Right ventricle myocardium inferior (tissue), 1 donor: ENCODE measurements at places on chromosomes 12 and 14. TPM values are rescaled to one million over a fixed set of nuclear protein-coding genes. Genes with fewer than 3 reads are reported as not detected.

Gene STXBP6
- 41.4 TPM for total RNA-seq

Gene RNU4-1
- total RNA-seq: 1,499 TPM

Gene RAD9B
- 1.1 TPM for total RNA-seq

Gene KCNH5
- total RNA-seq: not detected

Gene RAD52
- total RNA-seq: 7.1 TPM

Gene SLC4A8
- 0.08 TPM for total RNA-seq

Gene NR4A1
- total RNA-seq: 40.6 TPM

Gene TMEM179
- total RNA-seq: not detected

Gene MON2
- 14.3 TPM for total RNA-seq

Gene BDKRB2
- total RNA-seq: 0.76 TPM

Gene TAS2R30
- 0.27 TPM for total RNA-seq

Gene FGF23
- not detected for total RNA-seq
